ENCODE measurements at places on chromosomes 7 and 10.

DNA sequence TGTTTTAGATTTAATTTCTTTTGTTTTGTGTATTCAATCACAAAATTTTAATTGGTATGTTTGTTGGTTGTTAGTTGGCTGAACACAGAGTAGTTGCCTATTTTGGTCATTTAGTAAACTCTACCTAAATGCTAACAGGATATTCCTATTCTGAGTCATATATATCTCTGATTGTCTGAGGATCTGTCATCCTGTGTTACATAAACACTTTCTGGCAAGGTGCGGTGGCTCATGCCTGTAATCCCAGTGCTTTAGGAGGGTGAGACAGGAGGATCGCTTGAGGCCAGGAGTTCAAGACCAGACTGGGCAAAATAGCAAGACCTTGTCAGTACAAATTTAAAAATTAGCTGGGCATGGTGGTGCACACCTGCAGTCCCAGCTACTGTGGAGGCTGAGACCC lies 178.6 kb downstream of the PLCE1 start:
- DNase-seq, result no peak

DNA sequence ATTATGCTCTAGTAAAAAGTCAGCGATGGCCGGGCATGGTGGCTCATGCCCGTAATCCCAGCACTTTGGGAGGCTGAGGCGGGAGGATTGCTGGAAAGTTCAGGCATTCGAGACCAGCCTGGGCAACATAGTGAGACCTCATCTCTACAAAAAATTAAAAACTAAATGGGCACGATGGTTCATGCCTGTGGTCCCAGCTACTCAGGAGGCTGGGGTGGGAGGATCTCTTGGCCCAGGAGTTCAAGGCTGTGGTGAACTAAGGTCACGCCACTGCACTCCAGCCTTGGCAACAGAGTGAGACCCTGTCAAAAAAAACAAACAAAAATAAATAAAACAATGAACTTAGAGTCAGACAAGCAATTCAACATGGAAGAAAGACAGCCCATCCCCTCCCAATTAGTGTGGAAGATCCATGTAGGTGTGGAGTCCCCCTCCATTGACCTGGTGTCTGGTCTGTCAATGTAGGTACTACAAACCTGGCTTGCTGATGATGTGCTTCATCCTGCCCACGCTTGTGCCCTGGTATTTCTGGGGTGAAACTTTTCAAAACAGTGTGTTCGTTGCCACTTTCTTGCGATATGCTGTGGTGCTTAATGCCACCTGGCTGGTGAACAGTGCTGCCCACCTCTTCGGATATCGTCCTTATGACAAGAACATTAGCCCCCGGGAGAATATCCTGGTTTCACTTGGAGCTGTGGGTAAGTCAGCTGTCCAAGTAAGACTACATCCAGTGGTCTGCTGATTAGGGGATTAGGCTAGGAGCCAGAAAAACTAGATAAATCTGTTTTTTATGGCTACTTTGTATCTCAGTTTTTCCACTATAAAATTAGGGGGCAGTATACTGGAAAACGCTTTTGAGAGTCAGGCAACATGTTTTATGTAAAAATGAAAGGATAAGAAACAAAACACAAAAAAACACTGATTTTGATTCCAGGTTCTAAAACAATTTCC lies 9.3 kb downstream of the SCD start:
- no peak for DNase-seq

DNA sequence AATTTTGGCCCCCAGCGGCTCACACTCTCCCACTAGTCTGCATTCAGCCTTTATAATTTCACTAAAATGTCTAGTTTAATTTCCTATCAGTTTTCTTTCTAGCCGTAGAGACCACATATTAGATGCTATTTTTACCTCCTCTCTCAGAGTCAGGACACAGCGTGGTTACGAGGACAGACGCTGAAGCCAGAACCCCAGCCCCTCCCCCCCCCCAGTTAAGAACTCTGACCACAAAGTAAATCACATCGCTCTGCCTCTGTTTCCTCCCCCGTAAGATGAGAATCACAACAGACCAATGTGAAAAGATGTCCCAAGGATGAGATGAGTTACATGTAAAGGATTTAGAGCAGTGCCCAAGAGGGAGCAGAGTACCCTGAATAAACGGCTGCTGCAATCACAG lies 11.1 kb upstream of the TARP start:
- no peak for DNase-seq

DNA sequence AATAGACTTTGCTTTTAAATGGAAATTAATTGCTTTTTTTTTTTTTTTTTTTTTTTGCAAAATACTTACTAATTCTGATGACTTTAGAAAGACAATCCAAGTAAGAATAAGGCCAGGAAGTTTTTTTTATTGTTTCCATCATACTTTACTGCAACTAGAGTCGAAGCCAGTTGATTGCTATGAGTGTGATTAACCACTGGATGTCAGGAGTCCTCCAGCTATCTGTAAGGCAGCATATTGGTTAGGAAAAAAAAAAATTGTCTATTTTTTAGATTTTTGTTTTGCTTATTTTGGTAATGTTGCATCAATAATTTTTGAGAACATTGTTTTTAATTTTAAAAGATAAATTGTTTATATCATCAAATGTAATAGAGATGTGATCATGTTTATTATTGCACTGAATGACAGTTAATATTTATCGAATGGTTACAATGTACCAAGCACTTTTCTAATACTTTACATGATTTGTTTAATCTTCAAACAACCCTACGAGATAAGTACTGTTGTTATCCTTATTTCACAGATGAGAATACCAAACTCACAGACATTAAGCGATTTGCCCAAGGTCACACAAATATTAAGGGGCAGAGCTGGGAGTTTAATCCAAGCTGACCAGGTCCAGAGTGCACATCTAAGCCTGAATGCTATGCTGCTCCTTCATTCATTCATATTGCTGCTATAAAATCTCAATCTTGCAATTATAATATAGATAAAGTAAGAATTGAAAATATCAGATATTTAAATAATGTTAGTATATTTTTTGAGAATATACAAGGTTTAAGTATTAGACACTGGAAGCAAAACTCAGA lies 19.9 kb upstream of the LMOD2 start:
- no peak for DNase-seq

- no peak for DNase-seq
Observed at GRCh38 chr7:44212018-44212417, 11.2 kb downstream of the YKT6 start.

- no peak for DNase-seq
Observed at GRCh38 chr10:22466763-22467334, 121.6 kb downstream of the SPAG6 start.

DNA sequence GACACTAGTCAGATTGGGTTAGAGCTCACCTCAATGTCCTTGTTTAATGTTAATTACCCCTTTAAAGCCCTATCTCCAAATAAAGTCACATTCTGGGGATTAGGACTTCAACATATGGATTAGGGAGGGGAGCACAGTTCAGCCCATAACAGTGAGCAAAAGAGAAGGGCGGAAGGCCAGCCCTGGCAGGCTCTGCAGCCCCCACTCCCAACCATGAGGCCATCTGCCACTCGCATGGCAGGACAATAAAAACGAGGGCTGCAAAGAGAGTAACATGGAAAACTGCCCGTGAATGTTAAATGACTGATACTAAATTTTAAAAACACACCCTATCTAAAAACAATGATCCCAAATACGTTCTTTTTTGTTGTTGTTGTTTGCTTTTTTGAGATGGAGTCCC lies 38.7 kb downstream of the RGS10 start:
- no peak for DNase-seq

GRCh38 chr10:6787091-6787490 lies 207.0 kb upstream of the PRKCQ start:
- DNase-seq, result no peak

GRCh38 chr7:122849957-122850328 lies 36.3 kb downstream of the CADPS2 start:
- DNase-seq, result no peak

DNA sequence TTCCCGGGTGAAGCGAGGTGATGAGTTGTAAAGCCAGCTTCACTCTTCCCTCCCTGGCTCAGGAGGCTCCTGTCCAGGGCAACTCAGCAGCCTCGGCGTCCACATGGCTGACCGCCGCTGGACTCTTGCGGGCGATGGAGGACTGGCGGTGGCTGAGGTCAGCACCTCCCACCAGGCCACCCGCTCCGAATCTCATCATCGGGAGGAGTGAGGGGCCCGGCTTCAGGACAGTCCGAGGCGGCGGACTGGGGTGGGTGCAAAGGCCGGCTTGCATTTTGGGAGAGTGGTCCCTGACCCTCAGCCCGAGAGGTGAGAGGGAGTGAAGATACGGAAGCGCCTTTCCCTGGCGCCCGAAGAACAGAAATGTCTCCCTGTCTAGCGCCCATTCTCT lies 759 bp downstream of the DNAJB12 start:
- DNase-seq, result no peak

GRCh38 chr7:146772601-146773000 lies 656.0 kb downstream of the CNTNAP2 start:
- DNase-seq, result no peak

DNA sequence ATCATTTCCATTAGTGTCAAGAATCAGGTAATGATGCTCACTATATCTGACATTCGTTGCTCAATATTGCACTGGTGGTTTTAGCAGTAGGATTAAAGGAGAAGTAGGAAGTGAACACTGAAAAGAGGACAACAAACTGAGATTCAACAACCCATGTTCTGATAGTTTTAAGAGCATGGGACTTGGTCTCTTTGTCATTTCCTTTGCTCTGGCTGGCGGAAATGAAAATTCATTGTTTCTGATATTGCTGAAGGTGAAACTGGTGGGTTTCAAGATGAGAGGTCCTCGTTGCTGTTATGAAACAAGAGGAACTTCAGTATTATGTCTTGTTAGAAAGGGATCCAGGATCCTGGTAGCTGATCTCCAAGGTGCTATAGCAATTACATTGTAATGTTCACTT lies 129.0 kb downstream of the DNAH11 start:
- no peak for DNase-seq

DNA sequence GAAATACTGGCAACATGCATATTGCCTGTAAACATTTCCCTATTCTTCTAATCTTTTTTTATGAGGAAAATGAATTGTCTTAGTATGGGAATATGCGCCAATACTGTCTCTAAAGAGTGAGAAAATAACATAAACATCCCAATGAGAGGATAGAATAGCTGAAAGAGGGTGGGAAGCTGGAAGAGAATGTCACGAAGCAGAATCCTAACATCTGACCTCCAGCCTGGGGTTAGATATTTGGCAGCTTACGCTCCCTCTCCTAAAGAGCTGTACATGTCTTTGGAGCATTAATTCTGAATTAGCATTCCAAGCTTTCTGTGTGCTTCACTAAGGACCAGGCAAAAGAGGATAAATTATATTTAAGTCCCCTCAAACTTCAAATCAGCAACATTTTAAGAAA lies 31.6 kb upstream of the SLC16A12 start:
- no peak for DNase-seq

- DNase-seq, result no peak
Observed at GRCh38 chr10:99849536-99849935, 67.1 kb downstream of the ABCC2 start.

GRCh38 chr10:117075064-117075463 lies 63.0 kb downstream of the VAX1 start:
- no peak for DNase-seq

GRCh38 chr10:4653160-4653559 lies 172.8 kb upstream of the AKR1E2 start:
- no peak for DNase-seq

DNA sequence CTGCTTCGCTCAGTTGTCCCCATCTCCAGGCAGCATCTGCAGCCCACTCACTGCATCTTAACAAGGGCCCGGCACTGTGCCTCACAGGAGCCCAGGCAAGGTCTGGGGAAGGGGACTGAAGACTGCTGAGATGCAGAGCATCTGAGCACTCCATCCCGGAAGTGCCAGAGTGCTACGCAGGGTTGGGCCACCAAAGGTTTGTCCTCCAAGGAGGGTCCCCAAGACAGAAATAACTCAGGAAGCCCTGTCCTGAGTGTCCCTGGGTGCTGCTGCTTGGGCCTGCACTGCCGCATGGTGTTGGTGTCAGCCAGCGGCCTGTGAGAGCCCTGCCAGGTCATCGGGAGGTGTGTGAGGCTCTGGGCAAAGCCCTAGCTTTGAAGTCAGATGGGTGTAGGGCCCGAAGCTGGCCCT lies 288.2 kb upstream of the ZMIZ1 start:
- no peak for DNase-seq

DNA sequence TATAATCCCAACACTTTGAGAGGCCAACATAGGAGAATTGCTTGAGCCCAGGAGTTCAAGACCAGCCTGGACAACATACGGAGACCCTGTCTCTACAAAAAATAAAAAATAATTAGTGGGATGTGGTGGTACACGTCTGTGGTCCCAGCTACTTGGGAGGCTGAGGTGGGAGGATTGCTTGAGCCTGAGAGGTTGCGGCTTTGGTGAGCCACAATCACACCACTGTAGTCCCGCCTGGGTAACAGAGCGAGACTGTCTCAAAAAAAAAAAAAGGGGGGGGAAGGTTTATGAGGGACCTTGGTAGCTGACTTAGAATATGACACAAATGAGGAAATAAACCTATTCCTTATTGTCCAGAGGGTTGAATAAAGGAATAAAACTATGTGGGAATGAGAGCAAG lies 30.8 kb downstream of the SCD start:
- DNase-seq, result no peak

- no peak for DNase-seq
Observed at GRCh38 chr10:119786117-119786769, 60.4 kb downstream of the INPP5F start.

DNA sequence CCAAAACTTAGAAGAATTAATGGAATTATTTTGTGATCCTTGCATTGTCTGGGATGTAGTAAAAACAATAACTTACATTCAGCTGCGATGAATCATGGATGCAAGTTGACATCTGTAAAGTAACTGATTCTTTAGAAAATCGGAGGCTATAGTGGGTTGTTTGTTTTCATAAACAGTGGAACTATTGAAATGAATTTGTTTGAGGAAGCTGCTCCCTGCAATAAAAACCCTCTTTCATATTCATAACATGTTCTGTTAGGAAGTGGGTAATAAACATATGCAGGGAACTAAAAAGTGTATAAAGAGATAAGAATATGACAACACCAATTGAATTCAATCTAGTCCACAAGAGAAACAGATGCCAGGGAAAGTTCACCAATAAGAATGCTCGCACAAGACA lies 53.6 kb downstream of the AGMO start:
- no peak for DNase-seq

DNA sequence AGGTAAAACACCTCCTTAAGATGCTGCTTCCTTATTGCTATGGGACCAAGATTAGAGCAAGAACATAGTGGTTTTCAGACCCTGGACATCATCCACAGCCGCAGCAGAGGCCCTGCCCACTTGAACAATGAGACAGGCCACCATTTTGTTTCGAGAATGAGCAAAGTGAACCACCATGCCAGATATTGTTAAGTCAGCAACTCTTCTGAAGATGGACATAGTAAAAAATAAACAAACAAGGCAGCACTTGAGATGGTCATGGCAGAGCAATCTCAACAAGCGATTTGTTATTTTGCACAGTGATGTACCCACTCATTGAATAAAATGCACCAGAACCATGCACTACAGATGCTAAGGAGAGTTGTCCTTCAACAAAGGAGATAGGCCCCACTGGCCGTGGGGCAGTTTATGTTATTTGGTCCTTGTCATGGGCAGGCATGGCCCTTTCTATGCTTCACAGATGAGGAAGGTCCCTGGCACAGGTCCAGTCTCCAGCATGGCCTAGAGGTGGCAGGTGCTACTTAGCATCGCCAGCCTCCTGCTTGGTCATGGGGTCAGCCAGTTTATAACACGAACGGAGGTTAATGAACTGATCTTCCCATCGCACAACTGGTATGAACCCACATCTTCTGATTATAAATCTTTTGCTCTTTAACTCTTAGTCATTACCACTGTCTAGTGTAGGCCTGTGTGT lies 44.1 kb downstream of the IKZF1 start:
- no peak for DNase-seq

GRCh38 chr7:13981070-13981469 lies 8.4 kb downstream of the ETV1 start:
- no peak for DNase-seq

GRCh38 chr10:74276416-74276815 lies 125.4 kb downstream of the ADK start:
- no peak for DNase-seq

Measured in activated T-cell treated with anti-CD3 and anti-CD28 coated beads, Interleukin-2, amount 50 U/mL, for 1 hour (primary cell).